Vagina (tissue), 2 donors: ENCODE measurements at places on chromosomes 4 and X.

GRCh38 chr4:26779674-26780073 lies 81.0 kb upstream of the STIM2 start:
- no peak for DNase-seq

GRCh38 chrX:38929966-38930421 lies 128.7 kb downstream of the MID1IP1 start:
- no peak for DNase-seq

DNA sequence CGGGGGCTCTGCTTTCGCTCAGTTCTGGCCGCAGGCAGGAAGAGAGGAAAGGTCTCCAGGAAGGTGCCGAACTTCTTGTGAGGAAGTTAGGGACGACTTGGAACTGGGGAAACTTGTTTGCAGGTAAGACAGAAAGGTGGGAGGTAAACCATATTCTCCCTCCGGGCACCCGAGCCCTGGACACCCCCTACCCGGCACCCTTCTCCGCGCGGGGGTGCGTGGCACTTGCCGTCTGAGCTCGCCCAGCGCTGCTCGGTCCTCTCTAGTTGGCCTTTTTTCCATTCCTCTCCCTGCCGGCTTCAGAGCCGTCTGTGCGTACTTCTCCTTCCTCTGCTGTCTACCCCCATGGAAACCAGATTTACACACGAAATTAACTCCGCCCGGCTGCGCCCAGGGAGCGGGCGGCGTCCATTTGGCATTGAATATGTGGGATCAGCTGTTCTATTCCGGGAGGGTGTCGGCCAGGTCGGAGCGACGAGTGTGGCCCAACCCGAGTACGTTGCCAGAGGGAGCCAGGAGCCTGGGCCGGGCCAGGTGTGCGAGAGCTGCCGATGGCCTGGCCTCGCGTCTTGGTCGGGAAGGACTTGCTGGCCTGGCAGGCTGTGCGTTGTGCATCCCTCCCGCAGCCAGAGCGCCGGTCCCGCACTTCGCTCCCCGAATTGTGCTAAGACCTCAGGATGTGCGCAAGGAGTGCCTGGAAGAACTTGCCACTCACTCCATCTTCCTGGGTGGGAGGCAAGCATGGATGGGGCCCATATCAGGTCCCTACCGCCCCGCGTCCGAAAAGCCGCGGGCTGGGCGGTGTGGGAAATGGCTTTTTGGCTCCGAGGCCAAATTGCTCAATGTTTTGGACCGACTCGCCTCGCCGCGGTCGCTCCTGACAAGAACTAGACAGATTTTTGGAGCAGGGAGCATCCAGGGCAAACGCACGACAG lies 1.7 kb downstream of the PDGFRA start:
- DNase-seq = no peak

DNA sequence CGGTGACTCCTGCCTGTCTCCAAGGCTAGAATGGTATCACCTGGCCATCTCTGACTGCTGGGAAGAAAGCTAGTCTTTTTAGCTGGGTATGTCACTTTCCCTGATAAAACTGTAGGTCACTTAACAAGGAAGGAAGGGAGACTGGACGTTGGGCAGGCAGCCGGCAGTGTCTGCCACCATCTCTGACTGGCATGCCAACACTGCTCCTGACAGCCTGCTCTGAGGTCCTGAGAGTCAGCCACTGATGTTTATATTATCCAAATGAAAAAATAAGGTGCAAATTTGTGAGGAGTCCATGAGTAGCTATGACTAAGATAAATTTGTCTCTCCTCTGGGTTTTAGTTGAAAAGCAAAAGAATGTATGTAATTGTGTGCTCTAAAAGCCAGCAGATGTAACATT lies 77.2 kb downstream of the SNX25 start:
- no peak for DNase-seq

DNA sequence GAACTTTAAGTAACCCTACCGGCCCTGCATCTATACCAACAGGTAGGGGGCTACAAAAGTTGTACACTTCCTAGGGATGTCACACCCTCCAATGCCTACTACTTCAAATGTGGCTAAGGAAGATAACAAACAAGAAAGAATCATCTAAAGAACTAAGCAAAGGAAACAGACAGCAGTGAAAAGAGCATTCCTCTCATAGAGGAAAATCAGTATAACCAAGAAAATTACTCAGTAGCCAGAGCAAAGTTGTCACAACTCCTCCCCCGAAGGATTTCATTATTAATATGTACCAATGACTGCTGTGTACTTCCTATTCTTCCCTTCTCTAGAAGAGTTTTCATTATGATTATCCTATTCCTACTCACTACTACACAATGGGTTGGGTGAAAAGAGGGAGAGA lies 12.6 kb downstream of the ANKRD17 start:
- no peak for DNase-seq

DNA sequence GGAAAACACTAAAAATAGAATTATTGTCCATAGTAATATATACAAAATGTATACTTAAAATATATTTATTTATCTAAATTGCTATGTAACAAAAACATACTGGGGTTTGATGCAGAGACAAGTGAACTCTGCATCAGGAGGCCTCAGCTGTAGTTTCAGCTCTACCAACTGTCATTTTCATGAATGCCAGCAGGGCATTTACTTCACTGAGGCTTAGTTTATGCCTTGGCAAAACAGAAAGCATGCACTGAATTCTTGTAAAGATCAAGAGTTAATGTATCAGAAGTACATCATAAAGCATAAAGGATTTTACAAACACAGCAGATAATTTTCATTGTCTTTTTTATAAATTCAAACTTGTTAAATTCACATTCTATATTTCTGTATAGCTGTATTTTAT lies 577.0 kb downstream of the C4orf33 start:
- DNase-seq = no peak

- DNase-seq = no peak
These were observed 13.5 kb upstream of the VSIG4 start for GRCh38 chrX:66053414-66053813.

GRCh38 chrX:49919617-49920016 lies 2.8 kb upstream of the CLCN5 start:
- no peak for DNase-seq

- DNase-seq = no peak
These were observed 42.9 kb downstream of the NDST3 start for GRCh38 chr4:118076958-118077766.

- DNase-seq = no peak
These were observed 287.0 kb upstream of the RASGEF1B start for GRCh38 chr4:81758574-81759264.

GRCh38 chr4:102692474-102692873 lies 68.3 kb downstream of the MANBA start:
- no peak for DNase-seq

DNA sequence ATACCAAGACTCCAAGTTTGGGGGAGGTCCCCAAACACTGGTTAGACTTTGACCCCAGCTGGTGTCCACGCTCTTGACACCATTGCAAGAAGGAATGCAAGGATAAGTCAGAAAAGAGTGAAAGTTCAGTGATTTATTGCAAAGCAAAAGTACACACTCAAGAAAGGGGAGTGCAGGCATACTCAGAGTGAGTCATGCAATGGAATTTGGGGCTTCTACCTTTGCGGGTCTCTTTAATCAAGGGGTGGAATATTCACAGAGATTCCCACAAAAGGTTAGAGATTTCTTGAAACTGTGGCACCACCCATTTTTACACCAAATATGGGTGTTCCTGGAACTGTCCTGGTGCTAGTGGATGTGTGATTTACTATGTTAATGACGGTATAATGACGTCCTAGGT lies 5.2 kb upstream of the SMIM10L2A start:
- peak; percentile 20 for DNase-seq

GRCh38 chrX:30973784-30974427 lies 84.9 kb upstream of the TAB3 start:
- no peak for DNase-seq

DNA sequence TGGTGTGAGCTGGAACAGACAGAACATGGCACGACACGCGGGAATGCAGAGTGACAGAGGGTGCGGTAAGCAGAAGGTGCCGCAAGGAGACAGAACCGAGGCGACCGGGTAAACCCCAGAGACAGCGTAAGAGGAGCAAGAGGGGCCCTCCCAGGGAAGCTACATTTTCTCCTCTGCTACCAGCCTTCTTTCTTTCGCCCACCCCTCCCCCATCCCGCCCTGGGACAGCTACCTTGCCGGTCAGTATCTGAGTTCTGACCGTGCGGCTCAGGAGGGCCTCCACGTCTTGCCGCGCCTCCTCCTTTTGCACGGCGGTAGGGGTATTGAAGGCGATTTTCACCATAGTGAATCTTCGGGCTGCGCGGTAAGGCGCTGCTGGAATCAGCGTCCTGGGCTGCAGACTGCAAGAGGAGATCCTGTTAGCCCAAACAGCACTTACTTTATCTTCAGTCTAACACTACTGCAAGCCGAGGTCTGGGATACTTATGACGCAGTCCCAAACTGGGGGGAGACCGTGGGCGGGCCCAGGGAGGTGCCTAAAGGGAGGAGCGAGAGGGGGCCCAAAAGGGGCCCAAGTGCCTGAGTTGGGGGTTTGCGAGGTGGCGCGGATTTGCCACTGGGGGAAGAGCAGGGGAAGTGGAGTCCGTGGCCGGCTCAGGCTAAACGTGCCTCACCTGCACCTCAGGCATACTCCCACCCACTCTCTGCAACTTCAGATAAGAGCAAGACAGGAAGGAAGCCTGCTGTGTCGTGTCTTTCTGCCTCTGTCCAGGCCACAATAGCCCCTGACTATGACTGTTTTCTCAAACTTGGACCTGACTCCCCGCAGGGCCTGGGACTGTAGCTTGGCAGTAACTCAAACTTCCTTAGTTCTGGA lies at the start of gene ITM2A:
Gene ITM2A (minus strand): TSS at position 462 of the 877 bp plus-strand sequence. CDS start 119 bp downstream, at position 343.
- DNase-seq = peak; percentile 84

DNA sequence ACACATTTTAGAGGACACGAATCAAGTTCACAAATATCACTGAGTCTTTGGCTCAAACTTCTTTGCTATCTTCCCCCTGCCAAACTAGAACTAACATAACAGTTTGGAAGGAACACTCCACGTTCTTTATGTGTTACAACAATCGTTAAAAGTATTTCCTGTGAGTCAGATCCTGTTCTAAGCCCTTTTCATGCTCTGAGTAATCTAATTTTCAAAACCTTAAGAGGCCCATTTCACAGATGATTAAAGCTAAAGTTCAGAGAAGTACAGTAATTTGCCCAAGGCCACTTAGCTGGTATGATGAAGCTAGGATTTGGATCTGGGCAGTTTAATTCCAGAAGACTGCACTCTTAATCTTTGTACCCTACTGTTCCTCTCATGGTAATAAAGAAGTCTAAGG lies 854.4 kb upstream of the INTU start:
- DNase-seq = no peak

GRCh38 chr4:16240300-16240699 lies 14.0 kb upstream of the TAPT1 start:
- DNase-seq = no peak

- DNase-seq = no peak
These were observed 43.0 kb upstream of the SH3RF1 start for GRCh38 chr4:169313732-169314131.

GRCh38 chr4:82623121-82623683 lies 61.4 kb upstream of the TMEM150C start:
- no peak for DNase-seq

GRCh38 chr4:29002151-29002550 lies 1718.0 kb upstream of the PCDH7 start:
- no peak for DNase-seq

DNA sequence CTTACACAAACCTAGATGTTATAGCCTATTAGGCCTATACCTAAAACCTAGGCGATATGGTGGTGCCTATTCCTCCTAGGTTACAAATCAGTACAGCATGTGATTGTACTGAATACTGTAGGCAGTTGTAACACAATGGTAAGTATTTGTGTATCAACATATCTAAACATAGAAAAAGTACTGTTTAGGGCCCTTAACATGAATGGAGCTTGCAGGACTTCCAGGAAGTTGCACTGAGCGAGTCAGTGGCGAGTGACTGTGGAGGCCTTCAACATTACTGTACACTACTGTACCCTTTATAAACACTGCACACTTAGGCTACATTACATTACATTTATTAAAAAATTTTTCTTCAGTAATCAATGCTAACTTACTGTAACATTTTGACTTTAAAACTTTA lies 37.8 kb downstream of the WWC2 start:
- DNase-seq = no peak

DNA sequence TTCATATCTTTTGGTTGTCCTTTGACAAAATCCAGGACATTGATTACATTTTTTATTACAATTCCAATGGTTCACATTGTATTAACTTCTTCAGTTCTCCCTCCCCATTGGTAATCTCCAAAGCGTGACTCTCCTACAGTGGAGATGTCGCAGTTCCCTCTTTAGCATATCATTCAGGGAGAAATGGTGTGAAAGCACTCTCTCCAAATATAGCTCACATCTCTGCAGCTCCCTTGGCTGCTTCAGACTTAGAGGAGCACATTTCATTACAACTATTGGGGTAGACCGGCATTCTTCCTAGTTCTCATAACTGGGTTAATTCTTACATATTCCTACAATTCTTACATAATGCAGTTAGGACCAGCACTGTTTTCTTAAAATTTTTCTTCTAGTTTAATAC lies 25.3 kb downstream of the RNF150 start:
- no peak for DNase-seq

- DNase-seq = no peak
These were observed 357.3 kb upstream of the NDST4 start for GRCh38 chr4:115470763-115471162.

DNA sequence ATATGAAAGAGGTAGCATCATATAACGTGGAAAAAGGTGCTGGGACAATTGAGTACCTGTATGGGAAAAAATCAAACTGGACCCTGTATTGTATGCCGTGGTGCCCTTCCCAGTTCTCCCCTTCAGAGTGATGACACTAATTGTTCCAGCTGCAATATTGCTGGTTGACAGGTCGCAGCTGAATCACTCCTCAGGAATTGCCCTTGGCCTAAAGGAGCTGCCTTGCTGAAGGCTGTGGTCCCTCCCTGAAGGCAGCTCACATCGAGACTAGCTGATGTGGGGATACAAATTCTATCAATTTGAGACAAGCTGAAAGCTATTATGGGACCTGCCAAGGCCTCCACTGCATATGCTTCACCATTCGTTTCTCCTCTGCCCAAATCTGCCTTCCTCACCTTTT lies 39.3 kb upstream of the CXCL8 start:
- DNase-seq = no peak

DNA sequence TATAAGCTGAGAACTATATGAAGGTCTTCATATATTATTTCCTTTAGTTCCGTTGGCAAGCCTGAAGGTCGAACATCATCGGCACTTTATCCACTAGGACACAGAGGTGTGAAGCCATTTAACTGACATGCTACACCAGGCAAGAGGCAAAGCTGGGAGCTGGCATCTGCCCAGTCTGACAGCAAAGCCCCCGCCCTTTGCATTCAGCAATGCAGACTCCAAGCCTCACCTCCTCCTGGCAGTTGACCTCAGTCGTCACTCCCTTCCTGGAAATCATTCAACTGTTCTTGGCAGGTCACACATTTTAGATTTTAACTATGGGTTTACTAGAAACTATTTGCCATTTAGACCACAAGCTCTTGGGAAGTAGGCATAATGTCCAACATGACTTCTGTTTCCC lies 135.8 kb upstream of the FRG1 start:
- DNase-seq = no peak
